ENCODE measurements at places on chromosomes 5 and 9.
A peak's percentile ranks its signal among the peaks of the same experiment; 100 is the strongest.

DNA sequence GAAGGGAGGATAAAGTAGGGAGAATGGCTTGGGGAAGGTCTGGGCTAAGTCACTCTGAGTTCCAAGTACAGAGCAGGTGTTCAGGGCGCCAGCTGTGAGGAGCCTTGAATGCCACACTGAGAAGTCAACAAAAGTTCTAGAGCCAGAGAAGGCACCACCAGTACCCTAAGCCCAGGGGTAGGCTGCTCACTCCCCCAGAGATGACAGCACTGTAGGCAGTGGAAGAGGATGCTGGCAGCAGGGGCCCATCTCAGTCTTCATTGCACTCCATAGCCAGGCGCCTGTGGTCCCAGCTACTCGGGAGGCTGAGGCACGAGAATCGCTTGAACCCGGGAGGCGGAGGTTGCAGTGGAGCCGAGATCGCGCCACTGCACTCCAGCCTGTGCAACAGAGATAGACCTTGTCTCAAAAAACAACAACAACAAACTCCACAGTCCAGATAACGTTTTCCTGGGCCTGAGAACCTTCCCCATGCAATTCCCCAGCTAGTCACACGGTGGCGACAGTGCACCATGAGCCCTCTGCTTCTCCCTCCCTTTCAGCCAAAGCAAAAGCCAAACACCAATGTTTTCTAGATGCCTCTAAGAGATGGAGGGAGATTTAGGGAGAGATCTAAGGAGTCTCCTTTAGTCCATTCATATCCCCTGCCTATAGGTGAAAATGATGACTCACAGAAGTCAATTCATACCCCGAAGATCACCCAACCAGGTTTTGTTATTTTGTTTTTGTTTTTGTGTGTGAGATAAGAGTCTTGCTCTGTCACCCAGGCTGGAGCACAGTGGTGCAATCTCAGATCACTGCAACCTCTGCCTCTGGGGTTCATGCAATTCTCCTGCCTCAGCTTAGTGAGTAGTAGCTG is 19.8 kb upstream of the NSD1 start:
- DNase-seq, result peak; percentile 74

DNA sequence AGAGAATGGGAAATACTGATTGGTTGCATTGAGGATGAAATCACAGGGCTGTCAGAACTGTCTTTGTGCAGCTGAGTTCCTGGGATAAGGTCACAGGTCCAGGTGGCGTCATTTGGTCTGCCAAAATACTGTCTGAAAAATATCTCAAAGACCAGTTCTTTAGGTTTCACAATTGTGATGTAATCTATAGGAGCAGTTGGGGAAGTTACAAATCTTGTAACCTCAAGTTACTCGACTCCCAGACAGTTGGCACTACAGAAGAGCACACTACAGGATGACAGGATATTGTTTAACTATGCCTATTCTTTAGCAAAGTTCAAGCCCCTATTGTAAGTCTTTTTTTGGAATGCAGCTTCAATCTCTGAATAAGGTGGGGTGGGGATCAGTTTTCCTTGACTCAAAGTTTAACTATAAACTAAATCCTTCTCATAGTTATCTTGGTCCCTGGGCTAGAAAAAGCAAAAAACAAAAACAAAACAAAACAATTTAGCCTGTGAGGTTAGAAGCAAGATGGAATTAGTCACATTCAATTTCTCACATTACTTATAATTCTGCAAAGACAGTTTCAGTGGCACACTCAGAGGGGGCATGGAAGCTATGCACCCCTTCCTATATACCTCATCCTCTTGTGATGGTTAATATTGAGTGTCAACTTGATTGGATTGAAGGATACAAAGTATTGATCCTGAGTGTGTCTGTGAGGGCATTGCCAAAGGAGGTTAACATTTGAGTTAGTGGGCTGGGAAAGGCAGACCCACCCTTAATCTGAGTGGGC is 276.0 kb downstream of the AUH start:
- DNase-seq, result no peak

DNA sequence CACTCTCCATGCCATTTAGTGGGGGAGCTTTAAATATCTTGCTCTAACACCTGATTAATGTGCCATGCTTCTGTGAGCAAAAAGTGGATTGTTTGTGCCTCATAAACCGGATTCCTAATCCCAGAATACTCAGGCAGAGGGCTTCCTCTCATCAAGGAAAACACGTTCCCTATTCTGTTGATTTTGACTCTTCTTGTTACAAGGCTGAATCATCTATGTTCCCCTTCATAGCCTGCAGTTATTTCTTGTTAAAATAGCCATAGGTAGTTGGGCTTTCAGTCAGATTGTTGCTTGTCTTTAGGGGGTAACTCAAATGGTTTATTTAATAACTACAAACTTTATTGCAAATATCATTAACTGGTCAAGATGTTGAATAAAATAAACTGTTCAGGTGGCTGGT is 26.6 kb downstream of the ROPN1L start:
- no peak for DNase-seq

GRCh38 chr9:99305124-99305523 is 83.0 kb downstream of the SEC61B start:
- no peak for DNase-seq

GRCh38 chr5:32500181-32500580 is 55.6 kb upstream of the ZFR start:
- DNase-seq, result no peak

GRCh38 chr5:57791875-57792274 is 309.3 kb upstream of the ACTBL2 start:
- DNase-seq, result no peak

GRCh38 chr5:1975406-1975715 is 92.6 kb upstream of the IRX4 start:
- DNase-seq, result no peak

DNA sequence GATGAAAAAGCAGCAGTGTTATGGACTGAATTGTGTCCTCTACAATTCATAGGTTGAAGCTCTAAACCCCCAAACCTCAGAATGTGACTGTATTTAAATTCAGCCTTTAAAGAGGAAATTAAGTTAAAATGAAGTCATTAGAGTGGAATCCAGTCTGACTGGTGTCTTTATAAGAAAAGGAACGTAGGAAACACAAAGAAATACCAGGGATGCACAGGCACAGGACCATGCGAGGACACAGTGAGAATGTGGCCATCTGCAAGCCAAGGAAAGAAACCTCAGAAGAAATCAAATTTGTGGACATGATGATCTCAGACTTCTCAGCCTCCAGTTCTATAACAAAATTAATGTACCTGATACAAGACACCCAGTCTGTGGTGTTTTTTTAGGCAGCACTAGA is 971.2 kb upstream of the CDH9 start:
- DNase-seq, result no peak

- no peak for DNase-seq
Observed at GRCh38 chr5:79840084-79840990, 150.7 kb downstream of the CMYA5 start.

- no peak for DNase-seq
Observed at GRCh38 chr5:40682154-40683017, 2.7 kb downstream of the PTGER4 start.

DNA sequence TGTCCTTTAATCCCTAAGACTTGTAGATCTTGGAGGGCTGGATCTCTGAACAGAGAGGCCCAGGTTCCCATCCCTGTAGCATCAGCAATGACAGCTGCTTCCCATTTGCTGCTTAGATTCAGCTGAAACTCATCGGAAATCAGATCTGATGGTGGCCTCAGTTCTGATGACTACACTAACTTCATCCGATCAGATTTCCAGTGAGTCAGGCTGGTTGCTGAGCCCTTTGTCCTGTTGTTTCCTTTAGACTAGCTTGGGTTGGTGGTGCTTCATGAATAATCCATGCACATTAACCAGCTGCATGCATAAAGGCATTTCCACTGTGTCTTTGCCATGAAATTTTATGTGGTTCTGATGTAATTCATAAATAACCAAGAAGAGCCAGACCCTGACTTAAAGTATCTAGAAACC is 195.2 kb upstream of the TUT7 start:
- no peak for DNase-seq

DNA sequence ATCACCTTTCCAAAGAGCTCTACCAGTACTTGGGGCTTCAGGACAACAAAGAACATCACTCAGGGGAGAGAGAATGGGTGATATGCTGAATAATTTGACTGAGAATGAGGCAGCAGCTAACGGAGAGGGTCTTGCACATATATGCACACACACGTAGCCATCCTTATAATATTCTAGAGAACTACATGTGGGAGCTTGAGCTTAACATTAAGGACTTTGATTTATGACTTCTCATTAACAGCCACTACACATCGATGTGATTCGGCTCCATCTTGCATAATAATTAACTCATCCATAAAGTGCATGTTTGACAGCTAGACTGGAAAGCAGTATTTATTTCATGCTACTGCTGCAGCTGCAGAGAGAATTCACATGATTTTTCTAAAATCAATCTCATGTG is 163.4 kb downstream of the RAB3C start:
- DNase-seq, result no peak

DNA sequence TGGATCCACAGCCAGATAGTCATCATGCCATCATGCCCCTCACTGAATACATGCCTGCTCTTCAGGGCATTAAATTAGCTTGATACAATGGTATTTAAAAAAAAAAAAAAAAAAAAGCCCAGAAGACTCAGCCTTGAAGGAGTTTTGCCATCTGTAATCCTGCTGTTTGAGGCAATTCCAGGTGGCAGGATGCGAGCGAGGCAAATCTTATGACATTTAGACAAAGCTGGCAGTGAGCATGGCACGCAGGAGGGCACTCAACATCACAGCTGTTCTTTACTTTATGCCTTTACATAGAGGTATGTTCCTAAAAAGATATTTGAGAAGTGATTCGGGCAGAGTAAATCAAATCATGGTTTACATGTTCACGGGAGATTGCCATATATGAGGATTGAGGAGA is 692.0 kb upstream of the DMAC1 start:
- no peak for DNase-seq

DNA sequence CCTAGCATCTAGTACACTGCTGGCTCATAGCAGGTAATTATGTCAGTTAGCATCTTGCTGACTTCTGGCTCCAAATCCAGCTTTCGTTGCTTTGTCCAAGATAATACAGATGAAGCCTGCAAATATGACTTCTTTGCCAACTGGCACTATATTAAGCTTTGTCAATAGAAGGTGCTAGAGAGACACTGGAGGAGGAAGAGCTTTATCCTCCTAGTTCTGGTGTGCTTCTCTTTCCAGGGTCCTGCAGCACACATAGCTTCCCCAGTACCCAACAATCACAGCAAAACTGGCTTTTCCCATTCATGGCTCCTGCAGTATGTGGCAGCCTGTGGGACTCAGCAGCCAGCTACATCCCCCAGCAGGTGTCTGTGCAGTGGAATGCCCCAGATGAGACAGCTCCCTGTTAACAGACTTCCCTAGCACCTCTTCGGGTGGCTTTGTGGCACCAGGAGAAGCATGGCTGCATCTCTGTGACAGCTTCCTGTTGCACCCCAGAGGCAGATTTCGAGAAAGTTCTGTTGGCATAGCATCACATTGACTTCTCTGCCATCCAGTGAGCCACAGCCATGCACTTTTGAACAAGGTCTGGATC is 147.8 kb downstream of the OXCT1 start:
- no peak for DNase-seq

DNA sequence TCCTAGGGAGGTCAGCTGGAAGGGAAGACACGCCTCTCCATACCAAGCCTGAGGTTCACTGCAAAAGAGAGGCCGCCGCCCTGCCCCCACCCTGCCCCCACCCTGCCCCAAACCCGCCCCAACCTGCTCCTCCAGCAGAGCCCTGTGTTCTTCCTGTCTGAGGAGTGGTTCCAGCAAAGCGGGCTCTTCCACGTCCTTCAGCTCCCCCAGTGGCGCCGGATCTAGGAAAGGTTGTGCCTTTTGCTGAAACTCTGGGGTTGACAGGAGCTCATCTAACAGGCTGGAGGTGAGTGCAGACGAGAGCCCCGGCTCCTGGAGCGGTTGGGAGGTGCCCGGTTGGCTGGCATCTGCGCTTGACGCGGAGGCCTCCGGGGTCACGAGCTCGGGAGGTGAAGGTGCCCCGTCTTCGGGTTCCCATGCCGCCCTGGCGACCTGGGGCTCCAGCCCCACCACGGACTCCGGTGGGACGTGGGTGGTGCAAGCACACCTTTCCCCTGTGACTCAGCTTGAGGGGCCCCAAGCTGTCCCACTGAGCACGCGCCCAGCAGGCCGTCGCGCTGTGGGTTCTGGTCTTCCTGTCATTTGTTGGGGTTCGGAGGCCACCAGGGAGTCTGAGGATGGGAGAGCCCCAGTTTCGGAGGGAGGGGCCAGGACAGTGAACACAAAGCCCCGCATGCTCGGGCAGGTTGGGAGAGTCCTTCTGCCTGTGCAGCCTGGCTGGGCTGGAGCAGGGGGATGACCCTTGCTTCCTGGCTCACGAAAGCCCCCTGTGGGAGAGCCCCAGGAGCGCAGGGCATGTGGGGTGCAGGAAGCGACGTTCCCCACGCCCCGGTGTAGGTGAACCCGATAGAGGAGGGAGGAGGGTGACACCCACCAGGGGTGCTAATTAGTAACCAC is 1467.1 kb downstream of the FOXD4L5 start:
- DNase-seq, result no peak

DNA sequence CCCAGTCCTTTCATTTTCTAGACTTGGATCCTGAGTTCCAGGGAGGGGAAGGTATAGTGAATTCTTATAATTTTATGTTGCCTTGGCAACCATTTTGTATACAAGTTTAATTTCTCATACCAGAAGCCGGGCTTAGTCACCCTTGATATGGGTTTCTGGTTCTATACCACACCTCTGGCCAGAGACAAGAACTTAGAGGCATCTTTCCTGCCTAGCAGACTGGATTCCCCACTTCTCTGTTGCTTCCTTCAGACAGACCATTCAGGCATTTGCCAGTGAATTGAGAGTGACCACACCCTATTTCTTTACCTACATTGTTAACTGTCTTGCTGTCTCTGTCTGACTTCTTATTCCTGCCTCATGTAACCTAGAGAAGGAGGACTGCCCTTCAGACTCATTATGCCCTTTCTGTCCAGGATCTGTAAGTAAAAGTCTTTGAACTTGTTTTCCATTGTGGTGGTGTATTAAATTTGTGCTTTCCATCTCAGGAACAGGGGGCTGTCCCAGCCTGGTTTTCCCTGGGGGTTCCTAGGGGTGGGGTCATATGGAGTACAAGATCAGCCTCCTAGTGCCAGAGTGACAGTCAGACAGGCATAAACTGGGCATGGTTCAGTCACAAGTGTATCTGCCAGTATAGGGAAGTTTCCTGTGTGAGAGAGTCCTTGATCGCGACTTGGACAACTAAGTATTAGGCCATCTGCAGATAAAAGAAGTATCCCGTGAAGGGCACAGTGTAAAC is 27.4 kb downstream of the TNFSF8 start:
- no peak for DNase-seq

DNA sequence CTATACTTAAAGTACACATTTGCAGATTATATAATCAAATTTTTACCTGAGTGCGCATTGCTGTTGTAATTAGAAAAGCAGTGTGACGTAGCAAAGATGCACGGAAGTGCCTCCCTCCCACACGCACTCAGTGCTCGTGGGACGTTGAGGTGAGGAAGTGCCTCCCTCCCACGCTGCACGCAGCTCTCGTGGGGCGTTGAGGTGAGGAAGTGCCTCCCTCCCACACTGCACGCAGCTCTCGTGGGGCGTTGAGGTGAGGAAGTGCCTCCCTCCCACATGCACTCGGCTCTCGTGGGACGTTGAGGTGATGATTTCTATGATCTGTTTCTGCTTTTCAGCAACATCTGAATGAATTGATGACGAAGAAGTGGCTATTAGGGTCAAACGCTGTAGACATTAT is 21.0 kb downstream of the EXOC3 start:
- DNase-seq, result no peak

GRCh38 chr9:100084734-100085133 is 14.1 kb downstream of the ERP44 start:
- DNase-seq, result no peak

GRCh38 chr5:90882448-90882847 is 323.9 kb downstream of the ADGRV1 start:
- DNase-seq, result no peak

Measured in A549 (cell line).